Type B pancreatic cell (in vitro differentiated cells): ENCODE measurements at places on chromosomes 5 and 9. TPM values are rescaled to one million over a fixed set of nuclear protein-coding genes. Genes with fewer than 3 reads are reported as not detected.

PPIC gene
- 23.4 and 57.7 TPM in 2 replicates for total RNA-seq

NRG2 gene
- total RNA-seq, result 0.24 and 1.4 TPM in 2 replicates

GRCh38 chr5:178201927-178202235 lies 2.5 kb upstream of the HNRNPAB start:
- DNase-seq, result no peak
- peaks cover 12% of the 10 kb centered on the region for H3K4me1 ChIP-seq
- H3K4me3 ChIP-seq, result peak overlapping the region; percentile 42
- H3K27me3 ChIP-seq, result peaks cover 3% of the 10 kb centered on the region
- H3K27ac ChIP-seq, result no peak overlapping the region
- H3K36me3 ChIP-seq, result peaks cover 15% of the 10 kb centered on the region

GRCh38 chr5:168314735-168315411 lies 23.4 kb downstream of the WWC1 start:
- no peaks in the 10 kb centered on the region for H3K27me3 ChIP-seq
- DNase-seq, result no peak
- peaks cover 44% of the 10 kb centered on the region for H3K4me1 ChIP-seq
- peak overlapping the region; percentile 79 for H3K4me3 ChIP-seq

GRCh38 chr5:120151181-120151580 lies 312.9 kb upstream of the PRR16 start:
- no peak overlapping the region for H3K27ac ChIP-seq
- DNase-seq, result no peak
- no peaks in the 10 kb centered on the region for H3K27me3 ChIP-seq
- no peaks in the 10 kb centered on the region for H3K36me3 ChIP-seq
- peaks cover 3% of the 10 kb centered on the region for H3K4me1 ChIP-seq
- no peak overlapping the region for H3K4me3 ChIP-seq

DNA sequence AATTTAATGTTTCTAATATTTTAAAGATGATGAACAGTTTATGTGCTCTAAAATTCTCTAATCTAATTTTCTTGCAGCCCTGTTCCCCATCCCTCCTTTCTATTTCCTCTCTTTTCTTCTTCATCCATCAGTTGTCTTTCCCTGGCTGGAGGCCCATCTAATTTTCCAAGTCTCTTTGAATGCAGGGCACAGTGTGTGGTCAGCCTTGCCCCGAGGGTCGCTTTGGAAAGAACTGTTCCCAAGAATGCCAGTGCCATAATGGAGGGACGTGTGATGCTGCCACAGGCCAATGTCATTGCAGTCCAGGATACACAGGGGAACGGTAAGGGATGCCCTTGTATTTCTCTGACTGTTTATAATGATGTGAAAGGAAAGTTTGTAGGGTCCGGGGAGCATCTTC lies 111.8 kb downstream of the MEGF10 start:
- no peaks in the 10 kb centered on the region for H3K36me3 ChIP-seq
- no peak overlapping the region for H3K27ac ChIP-seq
- peaks cover 20% of the 10 kb centered on the region for H3K4me1 ChIP-seq

- H3K27me3 ChIP-seq, result no peaks in the 10 kb centered on the region
- no peak overlapping the region for H3K27ac ChIP-seq
- no peak overlapping the region for H3K4me3 ChIP-seq
Observed at GRCh38 chr9:128617943-128618342, 38.7 kb downstream of the DYNC2I2 start.

TAL2 gene
- 0.65 TPM in 1 of 2 replicates, not detected in the other for total RNA-seq
